ENCODE measurements at places on chromosomes 2 and 18.

DNA sequence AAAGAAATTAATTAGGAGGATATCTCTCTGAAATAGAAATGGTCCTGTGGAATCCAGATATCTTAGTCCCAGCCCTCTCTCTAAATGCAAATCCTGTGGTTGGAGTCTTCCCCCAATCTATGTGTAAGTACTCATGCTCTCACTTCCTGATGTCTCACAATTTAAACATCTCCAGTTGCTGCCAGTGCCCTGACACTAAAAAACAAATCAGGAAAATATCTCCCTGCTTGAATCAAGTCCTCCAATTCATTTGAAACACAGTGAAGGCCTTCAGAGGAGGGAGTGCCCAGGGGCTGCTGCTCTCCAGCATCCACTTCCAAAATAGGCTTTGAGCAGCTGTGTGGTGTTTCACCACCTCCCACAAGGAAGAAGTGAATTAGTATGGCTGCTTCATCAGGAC lies 413.8 kb downstream of the RAD51AP2 start:
- no peaks in the 10 kb centered on the region for H3K4me1 ChIP-seq
- no peak for DNase-seq
- H3K27me3 ChIP-seq: no peaks in the 10 kb centered on the region
- no peaks in the 10 kb centered on the region for H3K36me3 ChIP-seq
- H3K27ac ChIP-seq: no peak overlapping the region

DNA sequence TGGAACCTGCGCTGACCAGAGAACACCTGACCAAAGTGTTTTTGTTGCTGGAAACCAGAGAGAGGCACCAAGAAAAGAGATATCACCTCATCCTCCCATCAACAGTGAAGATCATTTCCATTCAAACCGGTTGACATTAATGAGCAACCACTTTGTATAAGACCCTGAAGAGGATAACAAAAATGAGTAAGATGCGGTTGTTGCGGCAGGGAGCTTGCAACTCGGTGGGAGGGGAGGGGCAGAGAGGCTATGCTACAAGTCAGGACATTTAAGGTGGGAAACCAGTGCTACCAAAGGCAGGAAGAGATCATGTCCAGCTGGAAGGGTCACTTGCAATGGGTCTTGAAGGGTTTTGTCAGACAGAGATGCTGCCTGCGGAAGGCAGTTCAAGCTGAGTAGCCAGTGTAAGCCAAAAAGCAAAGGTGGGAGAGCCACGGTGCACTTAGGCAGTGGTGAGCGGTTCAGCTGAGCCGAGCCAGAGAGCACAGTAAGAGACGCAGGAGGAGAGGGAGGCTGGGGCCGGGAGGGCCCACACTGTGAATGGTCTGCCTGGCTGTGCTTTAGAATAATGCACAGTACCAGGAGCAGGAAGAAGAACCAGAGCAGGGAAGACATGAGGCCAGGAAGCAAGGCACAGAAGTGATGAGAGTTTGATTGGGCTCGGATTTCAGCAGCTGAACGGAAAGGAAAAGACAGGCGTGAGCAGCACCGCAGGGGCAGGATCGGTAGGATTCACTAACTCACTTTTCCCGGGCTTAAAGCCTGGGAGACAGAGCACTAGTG lies 24.4 kb upstream of the DTNB start:
- no peak for DNase-seq
- H3K4me3 ChIP-seq: no peak overlapping the region
- no peaks in the 10 kb centered on the region for H3K36me3 ChIP-seq
- peaks cover 3% of the 10 kb centered on the region for H3K27me3 ChIP-seq
- H3K4me1 ChIP-seq: no peaks in the 10 kb centered on the region

- no peak overlapping the region for H3K27ac ChIP-seq
- H3K4me1 ChIP-seq: peaks cover 28% of the 10 kb centered on the region
- DNase-seq: no peak
- H3K27me3 ChIP-seq: peaks cover 16% of the 10 kb centered on the region
Observed at GRCh38 chr2:64837925-64838641, 151.1 kb upstream of the SLC1A4 start.

GRCh38 chr2:147763861-147764260 lies 81.0 kb upstream of the ACVR2A start:
- no peak overlapping the region for H3K4me3 ChIP-seq
- no peak for DNase-seq
- H3K27ac ChIP-seq: no peak overlapping the region
- H3K36me3 ChIP-seq: no peaks in the 10 kb centered on the region

DNA sequence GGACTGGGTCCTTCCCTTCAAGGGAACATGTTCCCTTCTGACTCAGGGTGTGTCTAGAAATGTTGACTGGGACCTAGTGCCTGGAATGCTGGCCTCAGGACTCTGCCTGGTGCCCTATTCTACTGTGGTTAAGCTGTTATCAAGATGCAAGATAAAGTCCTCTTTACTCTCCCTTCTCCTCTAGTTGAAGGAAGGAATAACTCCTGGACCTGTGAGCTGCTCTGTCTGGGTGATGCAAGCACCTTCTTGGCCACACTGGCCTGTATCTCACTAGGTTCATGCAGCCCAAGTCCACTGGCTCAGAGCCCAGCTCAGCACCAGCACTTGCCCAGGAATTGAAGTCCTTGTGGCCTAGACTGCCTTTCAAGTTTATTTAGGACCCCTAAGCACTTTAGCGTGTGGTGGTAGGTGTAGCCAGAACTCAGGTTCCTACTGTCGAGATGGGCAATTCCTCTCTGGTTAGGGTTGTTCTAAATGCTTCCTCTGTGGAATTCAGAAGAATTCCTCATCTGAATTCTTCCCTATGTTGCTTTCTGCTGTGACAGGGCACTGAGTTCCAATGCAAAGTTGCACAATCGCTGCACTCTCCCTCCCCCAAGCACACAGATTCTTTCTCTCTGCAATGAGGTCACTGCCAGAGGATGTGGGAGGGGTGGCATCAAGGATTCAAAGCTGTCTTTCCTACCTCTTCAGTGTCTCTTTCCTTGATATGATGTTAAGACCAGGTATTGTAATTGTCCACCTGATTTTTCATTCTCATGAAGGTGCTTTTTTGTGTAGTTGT lies 54.7 kb downstream of the VWC2L start:
- H3K27ac ChIP-seq: no peak overlapping the region
- no peaks in the 10 kb centered on the region for H3K4me1 ChIP-seq
- DNase-seq: no peak
- no peak overlapping the region for H3K4me3 ChIP-seq
